ENCODE measurements at places on chromosomes 4 and X.
A peak's percentile ranks its signal among the peaks of the same experiment; 100 is the strongest.

- no peak for DNase-seq
- H3K4me1 ChIP-seq, result peaks cover 25% of the 10 kb centered on the region
- peaks cover 4% of the 10 kb centered on the region for H3K27me3 ChIP-seq
- no peaks in the 10 kb centered on the region for H3K36me3 ChIP-seq
Measured at GRCh38 chrX:109537324-109537665, 651 bp downstream of the NXT2 start.

DNA sequence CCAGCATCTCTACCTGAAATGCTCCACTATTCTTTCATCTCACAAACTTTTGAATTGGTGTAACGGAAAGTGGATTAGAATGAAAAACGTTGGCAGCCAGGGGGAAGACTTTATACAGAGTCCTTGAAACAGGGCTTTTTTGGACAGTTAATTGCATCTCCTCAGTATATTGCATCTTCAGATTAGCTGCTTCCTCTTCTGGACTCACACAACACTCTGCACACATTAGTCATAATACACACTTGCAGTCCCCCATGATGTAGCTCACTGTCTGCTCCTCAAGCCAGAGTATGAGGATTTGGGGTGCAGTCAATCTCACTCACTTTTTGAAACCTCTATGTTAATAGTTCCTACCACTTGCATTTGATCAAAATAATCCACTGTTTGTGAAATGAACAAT lies 101.0 kb downstream of the ADGRA3 start:
- no peak overlapping the region for H3K4me3 ChIP-seq
- H3K4me1 ChIP-seq, result peaks cover 1% of the 10 kb centered on the region
- DNase-seq, result no peak
- no peaks in the 10 kb centered on the region for H3K36me3 ChIP-seq
- no peak overlapping the region for H3K27ac ChIP-seq
- H3K27me3 ChIP-seq, result no peaks in the 10 kb centered on the region

- no peaks in the 10 kb centered on the region for H3K27me3 ChIP-seq
- no peak for DNase-seq
- no peak overlapping the region for H3K27ac ChIP-seq
- no peaks in the 10 kb centered on the region for H3K36me3 ChIP-seq
Measured at GRCh38 chrX:13323241-13323640, 3.4 kb upstream of the ATXN3L start.

DNA sequence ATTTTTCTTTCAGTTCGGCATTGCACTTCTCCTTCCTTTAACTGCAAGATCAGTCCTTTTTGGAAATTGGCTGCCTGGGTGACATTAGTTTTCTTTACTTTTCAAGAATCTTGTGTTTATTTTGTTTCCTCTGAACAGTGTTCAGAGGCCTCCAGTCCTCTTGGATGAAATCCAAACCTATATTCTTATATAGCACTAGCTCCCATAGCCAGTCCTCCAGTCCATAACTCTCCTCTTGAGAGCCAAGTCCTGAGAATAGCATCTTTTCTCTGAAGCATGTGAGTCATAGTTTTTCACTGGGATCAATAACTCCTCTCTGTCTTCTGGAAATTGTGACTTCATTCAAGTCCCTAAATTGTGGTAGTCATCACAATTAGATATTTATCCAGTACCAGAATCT lies 357.5 kb downstream of the RAPGEF2 start:
- no peak overlapping the region for H3K27ac ChIP-seq
- H3K36me3 ChIP-seq, result no peaks in the 10 kb centered on the region
- DNase-seq, result no peak
- H3K4me1 ChIP-seq, result no peaks in the 10 kb centered on the region
- H3K4me3 ChIP-seq, result no peak overlapping the region

- H3K27ac ChIP-seq, result no peak overlapping the region
- H3K4me3 ChIP-seq, result no peak overlapping the region
- peak; percentile 64 for DNase-seq
- H3K36me3 ChIP-seq, result no peaks in the 10 kb centered on the region
- H3K4me1 ChIP-seq, result no peaks in the 10 kb centered on the region
- peaks cover 16% of the 10 kb centered on the region for H3K27me3 ChIP-seq
Measured at GRCh38 chr4:10554694-10555093, 97.5 kb upstream of the ZNF518B start.

- H3K36me3 ChIP-seq, result peaks cover 2% of the 10 kb centered on the region
- no peak overlapping the region for H3K27ac ChIP-seq
- DNase-seq, result peak; percentile 50
- H3K4me3 ChIP-seq, result no peak overlapping the region
Measured at GRCh38 chr4:7186031-7186430, 6.3 kb upstream of the SORCS2 start.

GRCh38 chr4:40247350-40247749 lies 50.5 kb downstream of the RHOH start:
- no peaks in the 10 kb centered on the region for H3K27me3 ChIP-seq
- H3K36me3 ChIP-seq, result peaks cover 68% of the 10 kb centered on the region
- peak overlapping the region; percentile 72 for H3K4me3 ChIP-seq
- DNase-seq, result peak; percentile 85

DNA sequence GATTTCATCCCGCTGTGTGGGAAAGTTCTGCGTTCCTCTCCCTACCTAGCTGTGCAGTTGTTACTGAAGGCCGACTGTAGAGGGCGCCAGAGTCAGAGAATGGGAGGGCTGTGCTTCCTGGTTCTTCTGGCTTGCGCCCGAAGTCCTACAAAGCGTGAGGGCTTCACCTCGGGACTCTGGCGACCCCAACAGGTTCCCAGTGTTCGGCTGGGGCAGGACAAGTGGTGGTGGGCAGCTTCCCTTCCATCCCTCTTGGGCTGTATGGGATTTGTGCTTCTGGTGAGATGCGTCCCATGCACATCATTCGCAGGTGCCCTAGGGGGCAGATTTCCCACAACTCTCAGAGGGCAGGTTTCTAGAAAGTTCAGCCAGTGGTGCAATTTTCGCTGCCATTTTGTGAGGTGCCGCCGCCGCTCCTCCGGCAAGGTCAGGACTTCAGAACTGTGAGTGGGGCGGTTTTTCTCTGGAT lies 27.3 kb downstream of the CT45A1 start:
- H3K4me1 ChIP-seq, result no peaks in the 10 kb centered on the region
- H3K27me3 ChIP-seq, result no peaks in the 10 kb centered on the region
- H3K27ac ChIP-seq, result no peak overlapping the region
- peak; percentile 57 for DNase-seq
- H3K4me3 ChIP-seq, result no peak overlapping the region

DNA sequence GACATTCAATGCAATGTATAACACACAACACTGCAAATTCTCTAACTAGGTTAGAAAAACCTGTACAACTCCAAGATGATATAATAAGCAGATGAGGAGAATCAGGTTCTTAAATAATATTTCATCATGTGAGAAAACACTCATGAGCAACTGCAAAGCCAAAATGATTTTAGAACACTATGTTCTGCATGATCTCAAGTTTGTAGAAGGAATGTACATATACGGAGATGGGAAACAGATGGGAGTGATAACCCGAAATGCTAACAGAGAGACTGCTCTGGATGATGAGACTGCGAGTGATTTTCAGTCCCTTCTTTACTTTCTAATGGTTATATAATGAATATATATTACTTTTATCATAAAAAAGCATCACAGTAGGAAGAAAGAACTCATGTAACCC lies 80.9 kb downstream of the PCYT1B start:
- H3K27me3 ChIP-seq, result no peaks in the 10 kb centered on the region
- no peak overlapping the region for H3K4me3 ChIP-seq
- H3K4me1 ChIP-seq, result no peaks in the 10 kb centered on the region

GRCh38 chr4:128639541-128640270 lies 169.8 kb upstream of the JADE1 start:
- H3K27me3 ChIP-seq, result no peaks in the 10 kb centered on the region
- no peaks in the 10 kb centered on the region for H3K36me3 ChIP-seq
- no peak overlapping the region for H3K27ac ChIP-seq
- H3K4me1 ChIP-seq, result no peaks in the 10 kb centered on the region
- no peak for DNase-seq

All from activated CD8-positive, alpha-beta T cell treated with anti-CD3 and anti-CD28 coated beads, Interleukin-2, amount 10 ng/mL, durations not matched to agents 7 days and 5 days (primary cell).